ENCODE measurements at places on chromosomes 1 and 21. TPM values are rescaled to one million over a fixed set of nuclear protein-coding genes. Genes with fewer than 3 reads are reported as not detected.

GRCh38 chr1:235726557-235726956 lies 77.0 kb upstream of the GNG4 start:
- no peak for DNase-seq

- DNase-seq, result no peak
Observed at GRCh38 chr1:150695561-150695960, 1.4 kb downstream of the GOLPH3L start.

GRCh38 chr1:200674838-200675587 lies 5.3 kb upstream of the DDX59 start:
- DNase-seq, result no peak

- peak; percentile 86 for DNase-seq
Observed at GRCh38 chr1:243713470-243714186, 136.4 kb downstream of the AKT3 start.

GRCh38 chr1:1150100-1150499 lies 23.6 kb upstream of the TTLL10 start:
- no peak for DNase-seq

- no peak for DNase-seq
Observed at GRCh38 chr1:226964068-226964425, 24.0 kb downstream of the COQ8A start.

DNA sequence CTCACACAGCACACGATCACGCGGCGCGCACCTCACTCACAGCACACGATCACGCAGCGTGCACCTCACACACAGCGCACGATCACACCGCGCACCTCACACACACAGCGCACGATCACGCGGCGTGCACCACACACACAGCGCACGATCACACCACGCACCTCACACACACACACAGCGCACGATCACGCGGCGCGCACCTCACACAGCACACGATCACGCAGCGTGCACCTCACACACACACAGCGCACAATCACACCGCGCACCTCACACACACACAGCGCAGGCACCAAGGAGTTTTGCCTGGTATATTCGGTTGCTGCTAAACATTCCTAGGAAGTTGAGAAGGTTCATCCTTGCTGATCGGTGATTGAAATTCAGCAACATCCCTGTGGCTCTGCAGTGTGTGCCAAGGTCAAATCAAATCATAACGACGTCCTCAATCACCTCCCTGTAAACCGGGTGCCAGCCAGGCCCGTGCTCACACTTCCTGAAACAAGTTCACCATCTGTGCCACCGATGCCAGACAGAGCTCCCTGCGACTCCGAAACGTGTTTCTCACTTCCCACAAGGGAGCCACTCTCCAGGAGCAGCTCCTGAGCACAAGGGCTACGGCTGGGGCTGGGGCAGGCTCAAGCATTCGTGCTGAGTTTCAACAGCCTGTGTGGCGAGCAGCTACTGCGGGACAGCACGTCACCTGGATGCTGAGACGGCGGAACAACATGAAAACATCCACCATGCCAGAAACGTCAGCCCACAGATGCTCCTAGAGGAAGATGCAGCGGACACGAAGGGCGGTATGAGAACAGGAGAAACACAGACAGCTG lies 30.2 kb downstream of the WDR4 start:
- DNase-seq, result no peak

DNA sequence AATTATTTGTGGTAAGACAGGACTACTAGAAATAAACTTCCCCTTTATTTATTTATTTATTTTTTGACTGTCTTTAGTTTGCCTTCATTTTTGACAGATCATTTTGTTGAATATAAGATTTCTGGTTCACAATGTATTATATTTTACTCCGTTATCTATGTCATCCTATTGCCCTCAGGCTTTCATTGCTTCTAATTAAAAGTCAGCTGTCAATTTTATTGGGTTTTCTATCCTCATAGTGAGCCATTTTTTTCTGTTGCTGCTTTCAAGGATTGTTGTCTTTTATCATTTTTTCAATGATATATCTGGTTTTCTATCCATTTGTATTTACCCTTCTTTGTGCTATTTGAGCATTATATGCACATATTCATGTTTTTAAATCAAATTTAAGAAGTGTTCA lies 866.2 kb downstream of the LRRIQ3 start:
- no peak for DNase-seq

GRCh38 chr1:21058035-21058793 lies 118.5 kb downstream of the EIF4G3 start:
- no peak for DNase-seq

GRCh38 chr1:70902211-70902610 lies 145.4 kb downstream of the PTGER3 start:
- no peak for DNase-seq

- no peak for DNase-seq
Observed at GRCh38 chr1:226355669-226356551, 46.9 kb upstream of the LIN9 start.

- DNase-seq, result no peak
Observed at GRCh38 chr1:186215636-186216035, 159.4 kb downstream of the TPR start.

- no peak for DNase-seq
Observed at GRCh38 chr1:240831191-240831631, 219.3 kb upstream of the GREM2 start.

- peak; percentile 43 for DNase-seq
Observed at GRCh38 chr1:44501047-44501890, 96.2 kb downstream of the RNF220 start.

DNA sequence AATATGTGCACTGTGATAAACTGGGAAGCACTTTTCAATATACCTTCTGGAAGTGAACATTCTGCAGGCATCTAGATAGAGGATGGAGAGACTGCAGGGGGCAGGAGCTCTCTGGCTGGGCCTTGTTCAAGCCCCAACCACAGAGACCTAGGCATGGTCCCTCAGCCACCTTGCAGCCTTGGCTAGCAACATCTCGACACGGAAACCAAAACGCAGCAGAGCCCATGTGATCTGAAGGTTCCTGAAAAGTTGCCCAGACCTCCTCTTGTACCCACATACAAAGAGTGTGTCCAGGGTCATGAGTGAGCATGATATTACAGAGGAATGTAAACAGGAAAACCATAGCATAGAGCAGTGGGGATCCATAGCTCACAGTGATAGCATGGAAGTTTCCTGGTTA lies 33.1 kb upstream of the SAMD11 start:
- no peak for DNase-seq

GRCh38 chr1:232990176-232991128 lies 40.0 kb downstream of the NTPCR start:
- DNase-seq, result no peak

- DNase-seq, result no peak
Observed at GRCh38 chr1:68015369-68015768, 35.1 kb downstream of the DIRAS3 start.

DNA sequence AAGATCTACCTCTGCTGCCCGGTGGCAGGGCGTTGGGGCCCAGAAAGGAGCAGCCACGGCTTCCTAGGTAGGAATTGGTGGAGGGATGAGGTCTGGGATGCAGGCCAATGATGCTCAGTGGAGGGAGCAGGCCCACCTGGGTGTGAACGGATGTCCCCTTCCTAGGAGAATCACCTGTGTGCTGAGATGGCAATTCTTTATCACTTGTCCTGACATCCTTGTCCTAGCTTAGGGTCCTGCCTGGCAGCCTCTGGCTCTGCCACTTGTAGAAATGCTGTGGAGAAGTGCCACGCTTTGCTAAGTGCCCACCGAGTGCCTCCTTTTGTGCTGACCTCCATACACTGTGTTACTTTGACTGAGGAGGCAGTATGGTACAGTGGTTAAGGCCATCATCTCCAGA lies 12.8 kb downstream of the EDN2 start:
- DNase-seq, result no peak

- DNase-seq, result no peak
Observed at GRCh38 chr1:211549092-211549711, 29.8 kb downstream of the SLC30A1 start.

- no peak for DNase-seq
Observed at GRCh38 chr1:201750120-201750519, 78.8 kb upstream of the IPO9 start.

DNA sequence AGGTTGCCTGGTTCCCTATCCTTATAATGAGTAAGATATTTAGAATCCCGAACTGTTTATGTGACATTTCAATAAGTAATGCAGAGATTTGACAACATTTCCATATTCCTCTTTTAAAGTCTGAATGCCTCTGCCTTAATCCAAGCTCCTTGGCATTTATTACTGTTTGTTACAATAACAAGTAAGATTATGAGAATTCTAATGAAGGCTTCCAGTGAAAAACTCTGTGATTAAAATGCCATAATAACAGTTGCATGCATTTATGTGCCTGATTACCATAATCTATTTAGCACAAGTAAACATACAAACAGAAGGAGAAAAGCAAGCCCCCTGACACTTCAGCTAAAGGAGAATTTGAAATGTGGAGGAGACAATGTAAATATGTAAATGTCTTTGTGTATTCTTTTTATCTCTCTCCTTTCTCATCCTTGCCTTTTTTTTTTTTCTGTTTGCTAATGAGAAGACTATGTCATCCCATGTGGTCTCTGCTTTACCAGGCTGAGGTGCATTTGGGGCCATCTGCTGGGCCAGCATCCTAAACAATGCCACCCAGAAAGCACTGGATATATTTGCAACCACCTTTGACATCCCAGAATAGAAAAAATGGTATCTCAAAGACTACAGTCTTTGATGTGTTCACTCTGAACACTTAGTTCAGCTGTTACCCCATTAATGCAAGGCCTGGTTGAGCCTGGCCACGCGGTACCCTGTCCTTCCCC lies 17.2 kb upstream of the OLIG2 start:
- no peak for DNase-seq

- peak; percentile 89 for DNase-seq
Observed at GRCh38 chr1:41496080-41497055, 11.9 kb upstream of the EDN2 start.

DNA sequence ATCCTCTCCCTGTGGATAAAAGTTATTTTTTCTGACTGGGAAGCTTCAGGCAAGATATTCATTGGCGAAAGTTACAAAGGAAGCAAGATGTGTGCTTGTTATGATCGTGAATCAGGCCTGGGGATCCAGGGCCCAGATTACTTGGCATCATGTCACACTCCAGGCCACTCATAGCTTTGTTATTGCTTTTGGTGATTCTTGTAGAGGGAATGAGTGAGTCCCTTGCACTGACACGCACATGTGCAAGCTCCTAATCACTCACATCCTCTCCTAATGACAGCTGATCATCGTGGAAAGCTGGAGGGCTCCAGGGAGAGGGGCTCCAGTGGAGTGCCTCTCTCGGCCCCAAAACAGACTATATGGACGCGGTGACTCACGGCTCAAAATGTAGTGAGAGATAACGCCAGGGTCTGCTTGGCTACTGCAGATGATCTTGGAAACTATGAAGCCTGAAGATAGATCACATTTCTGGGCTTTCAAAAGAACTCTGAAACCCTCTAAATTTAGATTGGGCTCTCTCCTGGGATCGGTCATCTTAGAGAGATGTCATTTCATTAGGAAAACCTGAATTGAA lies 481.1 kb upstream of the USP24 start:
- DNase-seq, result no peak

DNA sequence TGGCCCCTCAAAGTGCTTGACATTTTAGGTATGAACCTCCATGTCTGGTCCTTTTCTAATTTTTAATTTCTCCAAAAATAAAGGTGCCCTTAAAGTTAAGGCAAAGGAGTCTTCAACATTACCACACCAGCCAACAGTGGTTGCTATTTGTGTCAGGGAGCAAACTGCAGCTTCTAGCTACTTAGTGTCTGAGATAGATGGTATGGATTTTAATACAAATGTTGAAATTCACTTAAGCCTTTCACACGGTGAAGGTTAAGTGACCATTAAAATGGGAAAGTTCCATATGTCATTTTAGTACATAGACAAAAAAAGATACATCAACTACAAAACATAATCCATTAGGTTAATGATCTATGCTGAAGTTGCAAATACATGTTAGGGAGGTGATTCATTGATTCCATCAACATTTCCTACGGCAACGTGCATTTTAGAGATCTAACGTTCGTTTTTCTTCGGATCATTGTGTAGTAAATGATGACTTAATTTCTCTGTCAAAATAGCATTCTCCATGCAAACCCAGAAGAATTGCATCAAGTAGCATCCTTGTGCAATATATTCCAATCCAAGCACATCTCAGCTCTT lies 48.2 kb upstream of the RGS21 start:
- DNase-seq, result no peak

- no peak for DNase-seq
Observed at GRCh38 chr21:25559746-25560145, 47.5 kb downstream of the MRPL39 start.

DNA sequence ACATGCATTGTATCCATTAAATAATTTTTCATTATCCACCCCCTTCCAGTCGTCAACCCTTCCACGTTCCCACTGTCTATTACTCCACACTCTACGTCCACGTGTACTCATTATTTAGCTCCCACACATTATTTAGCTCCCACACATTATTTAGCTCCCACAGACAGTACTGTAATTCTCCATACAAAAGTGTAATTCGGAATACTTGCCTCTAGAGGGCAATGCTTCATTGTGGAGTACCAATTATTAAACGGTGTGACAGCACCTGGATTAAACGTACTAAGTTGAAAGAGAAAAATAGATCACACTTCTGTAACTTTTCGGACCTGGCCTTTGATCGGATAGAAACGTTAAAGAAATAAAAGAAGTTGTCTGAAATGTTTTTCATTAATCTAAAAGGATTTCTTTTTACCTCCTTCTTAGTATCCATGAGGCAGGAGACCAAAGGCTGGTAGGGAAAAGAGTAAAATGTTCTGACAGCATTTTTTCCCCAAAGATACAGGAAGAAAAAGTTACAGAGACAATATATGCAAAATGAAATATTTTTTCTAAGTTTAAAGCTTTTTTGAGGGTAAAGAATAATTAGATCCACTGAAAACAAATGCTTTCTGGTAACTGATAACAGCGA lies 99.2 kb downstream of the LHX8 start:
- no peak for DNase-seq

GRCh38 chr1:109298666-109299557 lies 7.9 kb downstream of the MYBPHL start:
- DNase-seq, result peak; percentile 82

DNA sequence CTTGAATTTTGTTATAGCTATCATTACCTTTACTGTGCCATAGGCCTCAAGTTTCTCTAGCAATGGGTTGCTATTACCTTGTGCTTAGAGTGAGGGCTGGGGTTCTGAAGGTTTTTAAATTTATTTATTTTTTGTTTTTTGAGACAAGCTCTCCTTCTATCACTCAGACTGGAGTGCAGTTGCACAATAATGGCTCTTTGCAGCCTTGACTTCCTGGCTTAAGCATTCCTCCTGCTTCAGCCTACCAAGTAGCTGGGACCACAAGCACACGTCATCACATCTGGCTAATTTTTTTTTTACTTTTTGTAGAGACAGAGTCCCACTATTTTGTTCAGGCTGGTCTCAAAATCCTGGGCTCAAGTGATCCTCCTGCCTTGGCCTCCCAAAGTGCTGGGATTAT lies 41.5 kb downstream of the SNX27 start:
- no peak for DNase-seq

GRCh38 chr1:197464044-197464443 lies 196.0 kb downstream of the CRB1 start:
- peak; percentile 86 for DNase-seq

GRCh38 chr1:216705676-216706075 lies 17.6 kb downstream of the ESRRG start:
- no peak for DNase-seq

CD101 gene
- total RNA-seq, result 2.2 TPM

CLCA2 gene
- total RNA-seq, result 1.8 TPM

FCRL5 gene
- total RNA-seq, result 5.9 TPM

CASZ1 gene
- total RNA-seq, result 61.9 TPM

AK5 gene
- total RNA-seq, result 0.15 TPM

SMPDL3B gene
- total RNA-seq, result 17.6 TPM

LCE3D gene
- total RNA-seq, result not detected

SNX7 gene
- total RNA-seq, result 16.7 TPM

BLACAT1 gene
- total RNA-seq, result 0.55 TPM

OR2T8 gene
- 0.21 TPM for total RNA-seq

RAB29 gene
- 19.5 TPM for total RNA-seq

OR2T35 gene
- total RNA-seq, result not detected

PSRC1 gene
- total RNA-seq, result 4.9 TPM

PTPN22 gene
- 6.9 TPM for total RNA-seq

NTNG1 gene
- 26.7 TPM for total RNA-seq

Data from lung (tissue), 17 donors.